NCI-H187 (cell line): ENCODE measurements at places on chromosomes 7 and 10.
A peak's percentile ranks its signal among the peaks of the same experiment; 100 is the strongest.

DNA sequence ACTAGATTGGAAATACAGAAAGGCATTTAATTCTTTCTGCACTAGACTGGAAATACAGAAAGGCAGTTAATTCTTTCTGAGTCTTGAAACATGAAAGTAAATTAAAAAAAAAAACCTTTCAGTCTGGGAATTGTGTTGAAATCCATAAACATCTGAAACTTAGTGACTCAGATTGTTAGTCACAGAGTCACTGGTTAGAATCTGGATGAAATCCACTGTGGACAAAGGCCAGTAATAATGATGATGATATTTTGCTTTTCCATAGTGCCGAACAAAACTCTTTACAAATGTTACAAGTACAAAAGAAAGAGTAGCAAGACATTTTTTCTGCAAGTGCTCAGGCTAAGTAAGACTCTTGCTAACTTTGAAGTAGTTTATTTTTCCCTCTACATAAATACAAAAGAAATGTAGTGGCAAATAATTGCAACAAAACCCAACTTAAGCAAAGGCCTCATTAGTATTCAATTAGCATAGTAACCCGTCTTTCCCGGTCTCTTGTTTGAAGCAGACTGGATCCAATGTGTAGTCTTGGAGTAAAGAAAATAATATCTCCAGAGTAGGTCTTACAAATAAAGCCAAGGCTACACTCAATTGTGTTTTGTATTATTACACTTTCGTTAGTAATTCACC is 5.8 kb upstream of the PRTFDC1 start:
- no peak for DNase-seq

DNA sequence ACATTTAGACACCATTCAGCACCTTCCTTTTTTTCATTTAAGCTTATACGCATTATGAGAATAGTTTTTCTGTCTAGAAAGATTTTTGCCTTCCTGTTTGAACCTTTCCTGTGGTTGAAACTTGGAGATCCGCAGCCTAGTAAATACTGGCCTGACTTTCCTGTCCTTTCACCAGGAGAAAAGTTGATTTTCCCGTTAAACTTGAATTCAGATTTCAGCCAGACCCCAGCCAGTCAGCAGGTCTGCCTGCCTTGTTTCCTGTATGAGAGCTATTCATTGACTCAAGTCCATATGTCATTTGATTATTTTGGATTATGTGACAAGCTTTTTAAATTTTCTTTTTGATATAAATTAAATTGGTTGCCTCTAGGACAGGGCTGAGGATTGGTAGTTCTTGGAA is 71.5 kb downstream of the EVX1 start:
- no peak for DNase-seq

- DNase-seq = no peak
These were observed 157.8 kb downstream of the SNX10 start for GRCh38 chr7:26449175-26450165.

GRCh38 chr7:155961241-155962190 is 149.3 kb upstream of the SHH start:
- peak; percentile 85 for DNase-seq

DNA sequence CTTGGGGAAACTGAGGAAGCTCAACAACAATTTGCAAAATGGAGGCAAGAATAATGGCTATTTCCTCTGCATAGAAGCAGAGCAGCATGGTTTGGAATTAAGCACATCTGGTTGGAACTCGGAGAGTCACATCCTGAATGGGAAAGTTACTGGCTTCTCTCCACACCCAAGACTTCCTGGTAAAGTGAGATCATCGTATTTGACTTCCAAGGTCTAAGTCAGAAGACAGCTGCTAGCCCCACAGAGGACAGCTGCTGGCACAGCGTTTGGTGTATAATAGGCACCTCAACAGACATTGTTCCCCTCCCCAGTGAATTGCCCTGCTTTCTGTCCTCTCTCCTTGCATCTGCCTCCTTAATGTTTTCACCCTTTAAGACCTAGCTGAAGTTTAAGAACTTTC is 37.0 kb upstream of the NRF1 start:
- no peak for DNase-seq

- DNase-seq = no peak
These were observed 842 bp downstream of the NMT2 start for GRCh38 chr10:15167411-15168290.

GRCh38 chr10:8534096-8534495 is 479.6 kb downstream of the GATA3 start:
- DNase-seq = no peak

GRCh38 chr10:92440578-92440977 is 133.3 kb downstream of the IDE start:
- DNase-seq = no peak

- no peak for DNase-seq
These were observed 102.9 kb upstream of the PAX2 start for GRCh38 chr10:100642295-100642994.

DNA sequence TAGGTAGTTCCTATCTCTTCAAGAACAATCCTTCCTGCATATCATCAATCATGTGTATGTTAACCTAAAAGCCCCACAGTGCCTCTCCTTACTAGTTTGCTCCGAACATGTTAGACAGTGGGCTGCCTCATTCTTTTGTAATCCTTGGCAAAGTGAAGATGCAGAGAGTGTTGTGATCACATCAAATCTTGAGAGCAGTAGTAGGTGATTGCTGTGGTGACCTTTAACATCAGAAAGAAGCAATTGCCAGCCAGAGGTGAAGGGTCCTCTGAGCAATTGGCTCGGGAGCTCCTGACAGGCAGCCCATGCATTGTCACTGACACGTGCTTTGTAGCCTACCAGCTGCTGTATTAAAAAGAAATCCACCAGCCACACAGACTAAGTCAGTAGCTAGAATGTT is 19.6 kb upstream of the GSTK1 start:
- no peak for DNase-seq

- no peak for DNase-seq
These were observed 70.1 kb downstream of the ST7 start for GRCh38 chr7:117023325-117023854.

GRCh38 chr7:15937571-15937970 is 251.1 kb upstream of the MEOX2 start:
- DNase-seq = no peak

- DNase-seq = no peak
These were observed 146.3 kb downstream of the DIP2C start for GRCh38 chr10:543131-543530.

- DNase-seq = no peak
These were observed 1.6 kb downstream of the WEE2 start for GRCh38 chr7:141709749-141710148.
